AG09319 (cell line): ENCODE measurements at places on chromosomes 4 and X.

- DNase-seq: no peak
These were observed 3.8 kb downstream of the MBTPS2 start for GRCh38 chrX:21843179-21843578.

DNA sequence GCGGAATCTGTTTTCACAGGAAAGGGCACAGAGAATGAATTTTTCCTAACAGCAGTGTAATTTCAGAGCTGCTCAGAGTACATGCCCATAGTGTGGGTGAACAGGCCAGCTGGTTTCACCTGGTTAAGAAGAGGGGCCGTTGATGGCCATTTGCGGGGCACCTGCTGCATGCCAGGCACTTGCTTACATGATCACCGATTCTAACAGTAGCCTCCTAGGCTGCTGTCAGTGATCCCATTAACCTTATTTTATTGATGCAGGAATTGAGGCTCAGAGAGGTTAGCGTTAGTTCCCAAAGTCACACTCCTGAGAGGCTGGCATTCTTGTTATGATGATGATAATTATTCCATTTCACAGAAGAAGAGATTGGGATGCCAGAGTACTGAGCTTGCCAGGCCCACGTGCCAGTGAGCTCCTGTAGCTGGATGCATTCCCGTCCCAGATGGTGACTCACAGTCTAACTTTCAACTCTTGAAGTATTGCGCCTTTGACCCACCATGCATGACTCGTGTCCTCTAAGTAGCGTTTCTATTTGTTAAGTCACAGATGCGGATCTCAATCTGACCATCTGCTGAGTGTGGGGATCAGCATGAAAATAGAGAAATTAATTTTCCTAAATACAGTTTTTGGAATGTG lies 76.5 kb downstream of the PSAPL1 start:
- DNase-seq: peak; percentile 52

GRCh38 chr4:139851639-139852038 lies 186.0 kb downstream of the MGST2 start:
- DNase-seq: no peak

DNA sequence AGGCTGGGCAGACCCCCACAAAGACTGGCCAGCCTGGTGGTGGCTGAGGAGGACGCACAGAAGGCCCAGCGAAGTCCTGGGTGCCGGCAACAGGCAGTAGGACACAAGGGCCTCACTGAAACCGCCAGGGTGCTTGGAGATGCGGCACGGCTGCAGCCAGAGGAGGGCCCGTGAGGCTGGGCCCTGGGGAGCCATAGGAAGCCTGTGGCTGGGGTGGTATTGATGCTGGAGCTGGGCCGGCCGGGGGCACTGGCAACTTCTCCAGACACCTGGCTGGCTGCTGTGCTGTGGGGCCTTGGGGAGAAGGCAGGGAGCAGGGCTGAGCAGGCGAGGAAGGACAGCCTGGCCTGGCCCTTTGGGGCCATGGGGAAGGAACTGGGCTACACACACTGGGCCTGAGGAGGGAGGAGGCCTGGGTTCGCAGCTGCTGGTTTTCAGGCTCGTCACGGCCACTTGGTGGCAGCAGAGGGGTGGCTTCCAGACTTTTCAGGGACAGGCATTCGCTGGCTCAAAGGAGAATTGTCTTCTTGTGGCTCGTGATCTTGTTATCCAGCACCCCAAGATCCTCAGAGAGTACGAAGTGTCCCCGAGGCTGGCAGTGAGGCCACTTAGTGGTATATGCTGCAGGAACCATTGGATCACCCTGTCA lies 37.2 kb downstream of the ATP2B3 start:
- DNase-seq: peak; percentile 2

GRCh38 chrX:39011454-39012221 lies 210.4 kb downstream of the MID1IP1 start:
- DNase-seq: no peak

GRCh38 chr4:26298198-26298947 lies 22.4 kb upstream of the RBPJ start:
- peak; percentile 46 for DNase-seq

DNA sequence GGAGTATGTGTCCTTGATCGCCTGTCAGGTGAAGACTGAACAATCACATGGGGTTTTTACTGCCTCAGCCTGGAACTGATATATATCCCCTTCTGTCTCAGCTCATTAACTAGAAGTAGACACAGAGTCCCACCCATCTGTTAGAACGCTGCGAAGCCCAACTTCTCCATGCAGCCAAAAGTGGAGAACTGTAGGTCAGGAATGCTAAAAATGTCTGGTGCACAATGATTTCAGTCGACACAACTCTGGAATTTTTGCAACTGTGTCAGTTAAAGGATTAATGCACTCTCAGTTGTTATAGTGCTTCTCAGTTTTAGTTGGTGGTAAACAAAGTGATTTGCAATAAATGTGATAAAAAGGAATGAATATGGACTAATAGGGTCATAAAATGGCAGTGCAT lies 287.2 kb downstream of the INPP4B start:
- no peak for DNase-seq

GRCh38 chr4:53786632-53787031 lies 195.3 kb upstream of the LNX1 start:
- DNase-seq: peak; percentile 83

GRCh38 chr4:41887821-41888686 lies 47.2 kb upstream of the TMEM33 start:
- DNase-seq: peak; percentile 10

GRCh38 chrX:53288189-53288588 lies 6.8 kb upstream of the IQSEC2 start:
- no peak for DNase-seq

DNA sequence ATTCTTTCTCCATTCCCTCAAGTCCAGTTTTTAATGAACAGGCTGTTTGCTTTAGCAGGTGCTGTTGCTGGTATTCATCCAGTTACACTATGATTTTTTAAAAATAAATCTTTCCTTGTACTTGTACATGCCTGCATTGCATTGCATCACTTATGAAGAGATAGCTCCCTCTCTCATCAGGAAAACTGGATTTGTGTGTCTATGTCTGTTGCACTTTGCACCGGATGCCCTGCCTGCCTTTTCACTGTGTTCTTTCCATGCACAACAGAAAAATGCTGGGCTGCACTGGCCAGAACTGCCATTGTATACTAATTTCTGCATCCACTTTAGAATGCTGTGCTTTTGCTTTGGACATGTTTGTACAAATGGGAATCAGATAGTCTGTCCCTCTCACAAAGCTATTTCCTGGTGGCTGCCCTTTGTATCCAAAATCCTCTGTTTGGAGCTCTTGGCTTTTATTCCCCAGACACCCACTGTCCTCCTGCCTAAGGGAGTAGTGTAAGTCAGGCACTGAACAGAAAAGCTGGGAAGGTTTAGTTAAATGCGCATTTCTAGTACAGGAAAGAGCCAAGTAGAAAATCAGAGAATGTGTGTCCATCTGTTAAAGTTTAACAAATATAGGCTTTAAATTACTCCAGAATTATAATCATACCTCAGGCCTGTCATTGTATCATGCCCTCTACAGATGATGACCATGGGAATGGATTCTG lies 119.1 kb downstream of the MBNL3 start:
- no peak for DNase-seq

DNA sequence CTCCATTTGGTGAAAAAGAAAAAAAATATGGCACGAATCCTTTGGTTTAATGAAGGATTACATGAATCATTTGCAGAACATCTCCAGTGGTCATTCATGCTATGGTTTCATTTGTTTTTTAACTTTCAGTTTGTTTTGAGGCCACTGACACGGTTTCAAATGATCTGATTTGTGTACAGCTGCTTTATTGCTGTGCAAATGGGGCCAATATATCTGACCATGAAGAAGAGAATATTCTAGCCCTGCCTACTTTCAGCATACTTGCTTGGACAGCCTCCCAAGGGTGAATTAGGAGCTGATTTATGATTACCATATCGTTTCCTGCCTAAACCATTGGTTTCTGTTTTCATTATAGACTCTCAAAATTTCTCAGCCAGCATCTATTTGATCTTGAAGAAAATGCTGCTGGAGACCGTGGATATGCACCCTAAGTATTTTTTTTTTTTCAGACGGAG lies 30.7 kb downstream of the SPARCL1 start:
- peak; percentile 35 for DNase-seq

DNA sequence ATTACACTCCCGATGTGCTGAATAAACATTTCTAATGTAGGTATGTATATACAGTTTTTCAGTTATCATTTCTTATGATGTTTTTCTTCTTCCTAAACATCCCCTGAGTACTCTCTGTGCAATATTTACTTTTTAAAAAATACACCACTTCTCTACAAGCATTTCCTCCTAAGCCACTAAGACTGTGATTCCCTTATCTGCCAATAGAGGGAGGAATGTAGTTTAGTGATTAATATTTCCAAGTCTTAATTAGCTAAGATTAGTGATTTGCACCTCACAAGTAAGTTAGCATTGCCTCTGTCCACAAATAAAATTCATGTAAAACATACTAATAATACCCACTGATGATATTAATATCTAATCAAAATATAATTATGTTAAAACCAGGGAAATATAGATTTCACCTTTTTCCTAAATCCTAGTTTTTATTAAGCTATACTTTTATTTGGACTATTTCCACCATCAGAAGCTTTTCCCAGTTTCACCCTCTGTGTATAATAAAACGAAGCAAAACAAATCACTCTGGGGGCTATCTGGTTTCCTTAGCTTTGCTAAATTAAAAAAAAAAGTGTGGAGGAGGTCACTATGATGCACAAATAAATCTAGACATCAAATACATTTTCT lies 909.1 kb downstream of the FAT4 start:
- no peak for DNase-seq

- DNase-seq: no peak
These were observed at the start of gene TKTL1 for GRCh38 chrX:154295664-154296310. TSS of gene TKTL1 (plus strand) at chrX:154295795. CDS start at chrX:154295860, 65 bp downstream.

GRCh38 chrX:40152741-40153344 lies 55.1 kb upstream of the BCOR start:
- no peak for DNase-seq

- no peak for DNase-seq
These were observed 6.4 kb downstream of the EDA2R start for GRCh38 chrX:66632473-66632872.

DNA sequence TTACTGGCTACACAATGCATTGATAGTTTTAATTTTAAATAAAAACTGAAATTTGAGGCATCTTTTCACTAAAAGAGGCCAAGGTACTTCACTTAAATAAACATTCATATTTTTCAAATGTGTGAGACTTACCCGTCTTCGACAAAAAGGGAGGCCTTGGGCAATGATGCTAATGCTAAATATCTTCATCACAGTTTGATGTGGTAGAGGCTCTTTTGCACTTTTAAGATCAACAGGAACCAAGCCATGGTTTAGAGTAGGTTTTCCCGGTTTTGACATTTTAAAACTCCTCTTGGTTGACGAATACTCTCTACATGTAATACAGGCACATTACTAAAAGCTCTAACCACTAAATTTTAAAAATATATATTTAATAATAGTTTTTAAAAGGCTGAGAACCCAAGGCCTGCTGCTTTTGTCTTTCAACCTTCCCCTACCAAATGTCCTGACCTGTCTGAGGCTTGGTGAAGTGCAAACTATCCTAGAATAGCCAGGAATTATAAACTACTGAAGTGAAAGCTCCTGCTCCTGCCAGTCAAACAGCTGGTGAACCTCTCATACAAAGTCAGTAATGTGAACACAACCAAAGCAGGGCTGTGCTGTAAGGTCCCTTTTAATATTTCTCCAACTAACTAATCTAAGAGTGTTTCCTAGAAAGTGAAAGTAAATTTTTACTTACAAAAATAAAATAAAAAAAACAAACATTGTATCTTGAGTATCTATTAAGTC lies 153.7 kb downstream of the FBXW7 start:
- no peak for DNase-seq

GRCh38 chrX:14351611-14352303 lies 177.6 kb upstream of the GLRA2 start:
- DNase-seq: no peak

GRCh38 chr4:118345813-118346212 lies 7.0 kb downstream of the PRSS12 start:
- no peak for DNase-seq

- no peak for DNase-seq
These were observed 43.1 kb upstream of the FREM3 start for GRCh38 chr4:143743591-143743990.

- DNase-seq: no peak
These were observed 228.9 kb upstream of the ETNPPL start for GRCh38 chr4:108991551-108992328.

GRCh38 chrX:261167-261918 lies 19.8 kb upstream of the PLCXD1 start:
- no peak for DNase-seq

GRCh38 chr4:140448162-140448561 lies 20.7 kb upstream of the CLGN start:
- DNase-seq: no peak

DNA sequence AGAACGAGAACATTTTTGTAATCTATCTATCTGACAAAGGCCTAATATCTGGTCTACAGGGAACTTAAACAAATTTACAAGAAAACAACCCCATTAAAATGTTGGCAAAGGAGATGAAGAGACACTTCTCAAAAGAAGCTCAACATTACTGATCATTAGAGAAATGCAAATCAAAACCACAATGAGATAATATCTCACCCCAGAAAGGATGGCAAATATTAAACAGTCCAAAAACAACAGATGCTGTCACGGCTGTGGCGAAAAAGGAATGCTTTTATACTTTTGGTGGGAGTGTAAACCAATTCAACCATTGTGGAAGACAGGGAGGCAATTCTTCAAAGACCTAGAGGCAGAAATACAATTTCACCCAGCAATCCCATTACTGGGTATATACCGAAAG lies 2284.8 kb downstream of the ARAP2 start:
- DNase-seq: no peak

GRCh38 chrX:114650351-114650750 lies 66.5 kb downstream of the HTR2C start:
- no peak for DNase-seq

DNA sequence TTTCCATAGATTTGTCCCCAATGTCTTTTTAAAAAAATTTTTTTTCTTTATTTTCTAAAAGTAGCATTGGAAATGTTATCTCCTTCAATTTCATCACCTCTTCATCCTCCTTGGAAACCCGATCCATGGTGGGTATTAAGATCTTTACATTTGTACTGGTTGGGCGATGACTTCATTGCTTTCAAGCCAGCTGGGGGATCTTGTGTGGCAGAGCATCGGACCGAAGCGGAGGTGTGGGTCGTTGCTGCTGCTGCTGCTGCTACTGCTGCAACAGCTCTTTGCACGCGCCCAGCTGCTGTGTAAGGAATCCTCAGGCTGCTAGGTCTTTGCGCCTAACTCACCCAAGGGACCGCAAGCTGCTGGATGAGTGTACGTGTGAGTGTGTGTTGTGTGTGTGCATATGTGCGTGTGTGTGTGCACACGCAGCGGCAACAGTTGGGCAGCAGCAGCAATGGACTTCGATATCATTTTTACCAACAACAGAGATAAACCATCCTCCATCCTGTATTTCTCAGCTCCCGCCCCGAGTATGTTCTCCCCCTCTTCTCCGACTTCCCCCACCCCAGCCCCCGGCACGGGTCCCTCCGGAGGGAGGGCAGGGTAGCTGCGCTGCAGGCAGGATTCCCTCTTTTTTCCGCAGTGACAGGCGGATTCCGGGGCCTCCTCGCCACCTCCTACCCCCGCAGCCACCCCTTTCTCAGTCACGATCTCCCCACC lies 768 bp upstream of the CDKL5 start:
- no peak for DNase-seq

- DNase-seq: no peak
These were observed 57.5 kb downstream of the OPHN1 start for GRCh38 chrX:68375803-68376202.

GRCh38 chr4:81506731-81507130 lies 35.0 kb upstream of the RASGEF1B start:
- no peak for DNase-seq

GRCh38 chr4:180950377-180950776 lies 1292.8 kb upstream of the TENM3 start:
- no peak for DNase-seq

GRCh38 chr4:26815199-26815598 lies 45.4 kb upstream of the STIM2 start:
- no peak for DNase-seq

- DNase-seq: no peak
These were observed 25.8 kb upstream of the DYNLT3 start for GRCh38 chrX:37873220-37873619.
